ENCODE measurements at places on chromosomes 12 and 14.
A peak's percentile ranks its signal among the peaks of the same experiment; 100 is the strongest.

GRCh38 chr12:105814283-105814682 lies 324.5 kb downstream of the NUAK1 start:
- no peak for DNase-seq

- no peak for DNase-seq
Measured at GRCh38 chr14:58107947-58108552, 44.0 kb downstream of the ARMH4 start.

DNA sequence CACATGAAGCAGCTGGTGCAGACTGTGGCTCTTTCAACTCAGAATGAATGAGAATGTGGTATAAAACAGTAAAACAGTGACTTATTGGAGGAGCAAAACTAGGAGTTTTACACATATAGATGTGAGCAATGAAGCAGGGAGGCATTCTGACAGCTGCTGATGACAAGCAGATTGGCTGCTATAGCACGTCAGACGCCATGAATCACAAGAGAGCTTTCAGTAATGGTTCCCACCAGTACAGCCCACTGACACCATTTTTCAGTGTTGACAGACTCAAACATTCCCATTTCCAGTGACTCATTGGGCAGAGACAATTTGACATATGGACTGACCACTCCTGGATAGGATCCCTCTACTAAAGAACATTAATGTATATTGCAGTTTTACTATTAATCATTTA lies 24.6 kb upstream of the FSCB start:
- no peak for DNase-seq

DNA sequence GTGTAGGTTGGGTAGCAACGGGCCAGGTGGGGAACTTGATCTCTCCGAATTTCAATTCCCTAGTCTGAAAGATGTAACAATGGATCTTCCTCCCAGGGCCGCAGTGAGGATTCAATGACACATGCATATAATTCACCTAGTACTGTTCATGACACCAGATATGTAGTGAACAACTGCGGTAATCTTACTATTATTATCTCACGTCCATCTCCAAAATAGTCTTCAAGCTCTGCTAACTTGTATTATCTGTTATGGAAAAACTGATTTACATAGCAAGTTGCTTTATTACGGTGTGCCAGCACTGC lies 26.4 kb downstream of the MOK start:
- DNase-seq, result no peak

DNA sequence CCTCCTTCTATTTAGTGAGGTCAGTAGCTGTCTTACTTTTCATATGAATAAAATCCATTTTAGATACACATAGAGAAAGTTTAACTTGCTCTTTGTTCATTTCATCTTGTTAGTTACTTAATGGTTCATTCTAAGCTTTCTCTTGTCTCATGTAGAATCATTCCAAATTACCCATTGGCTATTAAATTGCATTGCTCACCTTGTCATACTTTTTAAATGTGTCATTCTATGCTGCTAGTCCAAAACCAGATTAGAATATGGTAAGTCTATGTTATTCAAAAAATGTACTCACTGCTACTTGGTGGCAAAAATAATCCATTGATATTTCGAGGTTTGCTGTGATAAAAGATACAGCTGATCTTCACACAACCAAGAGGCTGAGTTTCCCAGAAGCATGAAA lies 3.0 kb downstream of the C12orf50 start:
- no peak for DNase-seq

GRCh38 chr12:106179086-106179485 lies 40.3 kb upstream of the NUAK1 start:
- no peak for DNase-seq

DNA sequence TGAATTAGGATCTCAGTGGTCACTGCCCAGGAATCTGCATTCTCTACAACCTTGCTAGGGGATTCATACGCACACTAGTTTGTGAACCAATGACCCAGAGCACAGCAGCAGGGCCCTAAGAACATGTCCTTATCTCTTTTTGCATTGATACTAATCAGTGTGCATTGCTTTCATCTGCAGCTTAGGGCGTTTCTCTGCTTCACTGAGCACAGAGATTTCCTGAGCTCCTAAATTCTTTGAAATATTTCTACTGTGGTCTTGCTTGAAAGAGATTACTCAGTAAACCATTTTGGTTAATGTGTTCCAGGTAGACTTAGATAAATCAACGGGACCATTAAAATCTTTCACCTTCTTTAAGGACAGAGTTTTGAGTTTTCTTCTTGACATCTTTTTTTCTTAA lies 351.3 kb upstream of the KITLG start:
- DNase-seq, result no peak

- DNase-seq, result no peak
Measured at GRCh38 chr14:71383510-71383909, 476.3 kb downstream of the PCNX1 start.

DNA sequence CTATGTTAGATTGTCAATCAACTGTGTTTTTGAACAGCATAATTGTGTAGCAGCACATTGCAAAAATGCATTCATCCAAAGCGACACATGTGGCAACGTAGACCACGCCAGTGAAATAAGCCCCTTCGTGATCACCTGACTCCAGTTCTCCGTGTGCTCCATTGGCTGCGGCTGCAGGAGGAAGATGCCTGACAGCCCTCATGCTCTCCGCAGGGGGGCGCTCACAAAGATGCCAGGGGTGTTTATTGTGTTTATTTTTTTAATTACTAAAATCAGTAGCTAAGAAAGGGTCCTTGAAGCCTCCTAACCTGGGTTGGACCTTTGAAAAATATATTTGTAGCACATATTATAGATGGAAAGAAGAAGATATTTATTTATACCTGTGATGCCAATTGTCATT lies 116.3 kb downstream of the SLC15A4 start:
- DNase-seq, result no peak

- peak; percentile 52 for DNase-seq
Measured at GRCh38 chr12:4293299-4293965, 19.9 kb downstream of the CCND2 start.

- no peak for DNase-seq
Measured at GRCh38 chr14:64928239-64929013, 14.1 kb downstream of the GPX2 start.

GRCh38 chr14:61973981-61974380 lies 211.8 kb downstream of the SNAPC1 start:
- no peak for DNase-seq

DNA sequence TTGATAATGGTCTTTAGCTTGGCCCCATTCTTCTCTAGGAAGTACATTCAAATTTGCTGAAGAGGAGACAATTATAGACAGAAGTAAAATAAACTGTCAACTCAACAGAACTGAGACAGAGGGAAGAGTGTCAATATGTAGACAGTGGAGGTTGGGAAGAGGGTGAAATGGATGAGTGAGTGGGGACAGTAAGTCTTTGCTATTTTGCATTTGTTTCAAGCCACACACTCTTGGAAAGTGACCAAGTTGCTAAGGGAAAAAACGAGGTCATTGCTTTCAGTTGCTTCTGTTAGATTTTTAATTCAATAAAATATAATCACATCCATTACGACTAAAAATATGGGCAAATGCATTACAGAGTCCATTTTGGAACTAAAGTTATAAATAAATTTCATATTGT lies 47.8 kb downstream of the BTBD7 start:
- DNase-seq, result no peak

DNA sequence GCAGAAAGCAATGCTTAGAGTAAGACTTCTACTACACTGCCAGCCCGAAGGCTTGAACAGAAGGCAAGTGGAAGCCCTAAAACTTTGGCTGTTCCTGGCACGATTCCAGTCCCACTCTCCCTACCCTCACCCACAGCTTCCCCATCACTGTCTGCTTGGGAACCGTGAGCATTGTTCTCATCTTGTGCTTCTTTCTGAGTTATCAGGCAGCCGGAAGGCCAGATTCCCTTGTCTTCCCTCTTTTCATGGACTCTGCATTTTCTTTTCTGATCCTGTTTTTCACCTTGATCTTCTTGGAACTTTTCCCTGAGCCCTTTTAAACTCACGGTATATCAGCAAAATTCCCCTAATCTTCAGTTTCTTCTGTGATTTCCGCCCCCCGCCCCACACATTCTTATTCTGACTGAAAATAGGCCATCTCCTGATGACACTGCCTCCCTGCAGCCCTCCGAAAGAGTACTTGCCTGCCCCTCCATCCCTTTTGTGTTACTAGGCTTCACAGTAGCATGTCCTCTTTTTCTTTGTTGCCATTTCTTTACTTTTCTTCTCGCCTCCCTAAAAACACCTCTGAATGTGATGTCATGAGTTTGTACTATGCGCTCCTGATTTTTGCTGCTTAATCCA lies 29.9 kb downstream of the RCOR1 start:
- DNase-seq, result no peak

GRCh38 chr14:72236629-72237028 lies 304.4 kb downstream of the RGS6 start:
- DNase-seq, result no peak

- DNase-seq, result no peak
Measured at GRCh38 chr12:123180171-123180570, 29.3 kb upstream of the PITPNM2 start.

GRCh38 chr14:106107703-106108102 lies 581.3 kb downstream of the TMEM121 start:
- DNase-seq, result no peak

GRCh38 chr12:22687361-22688076 lies 62.5 kb downstream of the ETNK1 start:
- no peak for DNase-seq

GRCh38 chr12:66963901-66964300 lies 285.0 kb upstream of the GRIP1 start:
- DNase-seq, result no peak

DNA sequence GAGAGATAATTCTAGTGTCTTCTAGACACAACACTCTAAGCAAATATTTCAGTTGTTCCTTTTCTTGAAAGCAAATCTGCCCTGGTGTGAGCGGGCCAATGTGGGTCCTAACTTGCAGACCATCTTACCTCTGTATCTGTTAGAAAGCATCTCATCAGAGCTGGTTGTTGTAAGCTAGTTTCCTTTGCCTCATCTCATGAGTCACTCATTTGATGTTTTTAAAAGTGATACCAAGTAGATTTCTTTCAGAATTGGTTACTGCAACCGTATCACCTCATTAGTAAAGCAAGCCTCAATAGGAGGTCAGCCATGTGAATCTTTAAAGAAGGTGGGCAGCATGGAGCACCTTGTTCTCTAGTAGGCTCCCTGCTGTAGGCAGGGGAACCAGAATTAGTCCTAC lies 78.6 kb downstream of the DAAM1 start:
- DNase-seq, result no peak

GRCh38 chr12:111448846-111449790 lies 43.4 kb downstream of the SH2B3 start:
- DNase-seq, result no peak

- DNase-seq, result no peak
Measured at GRCh38 chr14:30020687-30021086, 93.0 kb upstream of the PRKD1 start.

- DNase-seq, result no peak
Measured at GRCh38 chr12:49331380-49332222, 5.4 kb downstream of the C1QL4 start.

- no peak for DNase-seq
Measured at GRCh38 chr14:35078082-35078481, 32.0 kb downstream of the FAM177A1 start.

DNA sequence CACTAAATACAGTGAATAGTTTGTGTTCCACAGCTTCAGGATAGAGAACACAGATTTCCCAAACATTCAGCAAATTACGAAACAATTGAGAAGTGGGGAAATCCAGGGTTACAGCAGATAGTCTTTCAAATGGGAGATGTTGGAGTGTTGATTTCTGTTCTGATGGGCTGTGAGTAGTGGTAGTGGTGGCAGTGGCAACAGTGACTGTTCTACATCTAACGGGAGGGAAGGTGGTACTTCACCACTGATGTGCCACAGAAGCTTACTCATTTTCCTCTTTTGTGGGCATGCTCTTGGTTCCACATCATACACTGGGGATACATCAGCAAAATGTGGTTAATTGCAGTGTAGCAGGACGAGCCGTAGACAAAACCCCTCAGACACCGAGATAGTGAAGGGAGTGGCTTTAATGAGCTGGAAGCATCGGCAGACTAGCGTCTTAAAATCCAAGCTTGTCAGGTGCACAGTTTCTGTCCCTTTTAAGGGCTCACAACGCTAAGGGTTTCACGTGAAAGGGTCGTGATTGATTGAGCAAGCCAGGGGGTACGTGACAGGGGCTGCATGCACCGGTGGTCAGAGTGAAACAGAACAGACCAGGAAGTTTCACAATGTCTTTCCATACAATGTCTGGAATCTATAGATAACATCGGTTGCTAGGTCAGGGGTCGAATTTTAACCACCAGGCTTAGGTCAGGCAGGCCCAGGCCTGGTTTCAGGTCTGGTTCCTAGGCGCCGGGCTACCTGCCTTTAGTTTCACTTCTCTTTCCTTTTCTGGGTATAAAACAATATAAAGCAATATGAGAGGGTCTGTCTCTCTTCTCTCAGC lies 330.6 kb upstream of the FBXO33 start:
- no peak for DNase-seq

Measured in activated T-cell treated with anti-CD3 and anti-CD28 coated beads for 48 hours (primary cell).